T-helper 9 cell (primary cell): ENCODE measurements at places on chromosomes 6 and 20.

GRCh38 chr20:38685853-38686473 lies 38.3 kb upstream of the SLC32A1 start:
- DNase-seq: peak; percentile 16

DNA sequence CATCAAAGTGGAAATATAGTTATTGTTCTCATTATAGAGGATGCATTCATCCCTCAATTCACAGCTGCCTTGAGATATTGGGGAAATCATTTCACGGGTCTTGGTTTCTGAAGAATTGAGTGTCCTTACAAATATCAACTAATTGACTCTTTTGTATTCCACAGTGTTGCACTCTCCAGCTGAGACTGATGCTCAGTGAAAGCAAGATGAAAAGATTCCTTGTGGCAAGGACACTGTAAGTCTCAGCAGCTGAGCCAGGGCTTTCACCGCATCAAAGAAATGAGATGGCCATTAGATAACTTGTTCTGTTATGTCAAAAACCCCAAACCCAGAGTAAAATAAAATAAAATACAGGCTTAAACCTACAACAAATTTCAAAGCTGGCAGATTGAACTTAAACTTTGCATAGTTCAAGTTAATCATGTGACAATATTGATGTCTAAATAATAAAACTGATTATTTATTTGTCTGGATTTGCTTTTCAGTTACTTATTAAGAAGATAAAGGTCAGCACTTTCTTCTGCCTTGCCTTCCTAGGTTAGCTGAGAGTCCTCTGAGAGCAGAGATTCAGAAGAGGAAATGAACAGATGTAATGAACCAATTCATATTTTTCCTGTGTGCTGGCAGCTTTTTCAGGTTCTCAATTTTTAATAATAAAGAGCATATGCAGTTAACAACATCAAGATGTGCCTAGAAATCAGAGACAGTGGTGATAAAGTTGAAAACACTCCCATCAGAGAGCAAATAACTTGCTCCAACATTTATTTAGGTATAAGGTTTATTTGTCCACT lies 82.4 kb upstream of the SMLR1 start:
- no peak for DNase-seq

- no peak for DNase-seq
Observed at GRCh38 chr6:16244446-16244845, 6.1 kb downstream of the GMPR start.

DNA sequence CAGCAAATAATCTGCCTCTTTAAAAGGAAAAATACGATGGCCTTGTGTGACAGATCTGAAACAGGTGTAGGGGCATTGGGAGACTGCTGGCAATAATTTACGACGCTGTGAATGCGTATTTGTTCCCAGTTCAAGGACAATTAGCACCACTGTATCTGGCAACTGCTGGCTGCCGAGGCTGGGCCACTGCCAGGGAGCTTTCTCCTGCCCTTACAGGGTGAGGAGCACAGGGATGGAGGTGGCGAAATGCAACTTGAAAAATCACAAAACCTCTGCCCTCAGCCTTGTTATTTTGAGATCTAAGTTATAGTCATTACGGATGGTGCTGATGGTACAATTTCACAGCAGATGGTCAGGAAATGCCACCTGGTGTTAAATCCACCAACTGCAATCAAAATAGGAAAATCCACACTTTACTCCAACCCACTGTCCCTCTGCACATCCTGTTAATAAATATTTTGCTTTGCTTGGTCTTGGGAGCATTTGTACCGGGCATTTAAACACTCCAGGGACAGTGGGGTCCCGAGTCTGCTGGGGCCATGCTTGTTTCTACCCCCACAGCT lies 6.4 kb downstream of the MYLK4 start:
- no peak for DNase-seq

GRCh38 chr20:52974179-52974594 lies 2.0 kb downstream of the TSHZ2 start:
- no peak for DNase-seq

DNA sequence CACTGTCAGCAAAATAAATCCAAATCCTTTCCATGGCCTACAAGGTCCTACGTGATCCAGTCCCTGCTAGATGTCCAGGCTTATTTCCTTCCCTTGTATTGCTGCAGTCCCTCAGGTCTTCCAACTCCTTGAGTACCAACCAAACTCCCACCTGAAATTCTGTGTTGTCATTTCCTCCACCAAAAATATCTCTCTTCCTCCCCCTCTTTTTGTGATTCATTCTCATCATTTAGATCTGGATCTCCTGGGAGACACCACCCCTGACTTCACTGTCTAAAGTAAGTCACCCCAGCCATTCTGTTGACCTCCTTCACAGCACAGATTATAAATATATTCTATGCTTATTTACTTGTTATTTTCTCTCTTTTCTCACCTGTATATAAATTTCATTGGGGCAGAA lies 9.0 kb upstream of the LOC128125822 start:
- DNase-seq: no peak

- no peak for DNase-seq
Observed at GRCh38 chr20:46546298-46546697, 4.2 kb downstream of the OCSTAMP start.

DNA sequence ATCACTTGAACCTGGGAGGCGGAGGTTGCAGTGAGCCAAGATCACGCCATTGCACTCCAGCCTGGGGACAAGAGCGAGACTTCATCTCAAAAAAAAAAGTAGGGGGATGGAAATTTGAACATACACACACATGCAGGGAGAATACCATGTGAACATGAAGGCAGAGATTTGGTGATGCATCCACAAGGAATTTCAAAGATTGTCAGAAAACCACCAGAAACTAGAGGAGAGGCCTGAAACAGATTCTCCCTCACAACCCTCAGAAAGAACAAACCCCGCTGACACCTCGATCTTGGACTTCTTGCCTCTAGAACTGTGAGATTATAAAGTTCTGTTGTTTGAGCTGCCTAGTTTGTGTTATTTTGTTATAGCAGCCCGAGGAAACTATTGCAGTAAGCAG lies 125.5 kb downstream of the GPX5 start:
- DNase-seq: no peak

GRCh38 chr20:32206760-32207625 lies 550 bp downstream of the PLAGL2 start:
- DNase-seq: peak; percentile 5
